ENCODE measurements at places on chromosomes 3 and 15.
A peak's percentile ranks its signal among the peaks of the same experiment; 100 is the strongest.

DNA sequence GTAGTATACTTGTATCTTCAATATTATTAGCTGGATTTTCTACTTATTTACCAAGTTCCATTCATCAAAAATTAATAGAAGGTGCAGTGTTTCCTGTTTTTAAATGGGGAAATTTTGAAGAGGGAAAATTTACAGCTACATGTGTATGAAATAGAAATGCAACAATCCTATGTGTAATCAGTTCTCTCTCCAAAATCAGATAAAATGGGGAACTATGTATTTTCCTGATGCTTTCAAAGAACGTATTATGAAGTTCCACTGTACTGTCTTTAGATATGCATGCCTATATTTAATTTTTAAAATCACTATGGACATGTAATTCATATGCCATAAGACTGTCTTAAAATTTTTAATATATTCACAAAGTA lies 43.4 kb downstream of the DCUN1D1 start:
- DNase-seq = no peak

DNA sequence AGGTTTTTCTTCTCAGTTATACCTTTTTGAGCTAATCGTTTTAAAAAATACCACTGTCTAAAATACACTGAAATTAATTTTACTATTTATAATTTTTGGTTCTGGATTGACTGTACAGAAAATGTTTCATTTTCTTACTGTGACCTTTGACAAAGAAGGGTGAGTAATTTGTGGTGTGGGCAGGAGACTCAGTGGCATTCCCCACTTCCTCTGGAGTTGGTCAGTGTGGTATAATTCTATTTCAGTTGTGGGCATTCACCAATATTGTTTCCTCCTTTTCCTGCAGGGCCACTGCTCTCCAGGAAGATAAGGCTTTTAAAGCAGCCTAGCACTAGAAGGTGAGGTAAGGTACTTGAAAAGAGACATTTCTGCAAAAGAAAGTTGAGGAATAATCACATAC lies 6.5 kb downstream of the DAG1 start:
- no peak for DNase-seq

GRCh38 chr3:13041113-13041776 lies 32.0 kb downstream of the IQSEC1 start:
- no peak for DNase-seq

DNA sequence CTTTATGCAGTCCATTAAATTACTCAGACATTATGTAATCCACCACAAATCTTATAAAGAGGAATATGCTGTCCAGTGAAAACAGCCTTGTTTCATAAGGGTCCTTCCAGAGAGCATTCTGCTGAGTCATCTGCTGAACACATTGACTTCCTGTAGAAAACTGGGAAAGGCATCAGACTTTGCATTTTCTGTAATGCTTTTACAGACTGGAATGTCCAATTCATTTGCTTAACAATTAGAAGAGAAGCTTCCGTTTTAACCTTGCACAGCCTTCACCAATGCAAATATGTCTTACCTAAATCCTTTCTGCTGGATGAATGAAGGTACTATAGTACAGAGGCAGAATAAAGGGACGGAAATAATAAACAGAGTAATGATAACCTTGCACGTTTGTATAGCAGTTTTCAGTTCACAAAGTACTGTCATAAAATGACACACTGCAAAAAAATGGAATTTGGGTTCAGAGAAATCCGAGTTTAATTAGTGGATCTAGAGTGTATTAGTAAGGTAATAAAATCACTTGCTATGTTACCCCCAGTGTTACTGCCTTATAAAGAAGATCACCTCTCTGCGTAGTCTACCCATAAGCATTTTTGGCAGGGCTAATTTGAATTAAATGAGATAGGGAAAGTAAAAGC lies 301.5 kb downstream of the PYDC2 start:
- peak; percentile 93 for DNase-seq

DNA sequence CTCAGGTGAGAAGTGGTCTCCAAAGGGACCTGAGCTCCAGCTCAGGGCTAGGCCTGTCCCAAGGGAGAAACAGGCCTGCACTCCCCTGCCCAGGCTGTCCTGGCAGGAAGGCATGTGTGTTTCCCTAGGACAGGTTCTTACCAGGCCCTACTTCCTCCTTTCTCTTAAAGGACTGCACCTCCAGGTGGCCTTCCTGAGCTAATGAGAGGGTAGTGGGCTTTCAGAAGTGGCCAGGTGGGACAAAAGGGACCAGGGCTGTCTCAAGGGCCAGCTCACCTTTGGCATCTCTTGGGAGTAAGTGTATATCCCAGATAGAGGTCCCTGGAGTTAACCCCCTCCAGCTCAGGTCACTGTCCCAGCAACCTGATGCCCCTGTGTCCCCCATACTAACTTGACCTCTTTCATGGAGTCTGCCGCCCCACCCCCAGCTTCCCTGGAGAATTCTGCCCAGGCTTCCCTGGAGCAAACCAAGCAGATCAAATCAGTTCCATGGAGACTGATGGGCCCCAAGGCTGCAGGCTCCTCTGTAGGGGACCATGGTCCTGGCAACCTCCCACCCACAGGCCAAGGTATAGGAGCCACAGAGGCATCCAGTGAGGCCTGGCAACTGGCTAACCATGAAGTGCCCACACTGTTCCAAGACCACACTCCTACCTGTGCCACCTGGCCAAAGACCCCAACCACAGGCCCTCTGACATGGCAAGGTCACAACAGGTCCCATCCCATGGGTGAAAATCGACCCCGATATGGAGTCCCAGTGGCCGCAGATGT lies 67.6 kb downstream of the ZNF445 start:
- no peak for DNase-seq

GRCh38 chr3:171256445-171257250 lies 203.6 kb downstream of the TNIK start:
- DNase-seq = no peak

GRCh38 chr3:143605233-143605950 lies 242.9 kb downstream of the SLC9A9 start:
- DNase-seq = no peak

DNA sequence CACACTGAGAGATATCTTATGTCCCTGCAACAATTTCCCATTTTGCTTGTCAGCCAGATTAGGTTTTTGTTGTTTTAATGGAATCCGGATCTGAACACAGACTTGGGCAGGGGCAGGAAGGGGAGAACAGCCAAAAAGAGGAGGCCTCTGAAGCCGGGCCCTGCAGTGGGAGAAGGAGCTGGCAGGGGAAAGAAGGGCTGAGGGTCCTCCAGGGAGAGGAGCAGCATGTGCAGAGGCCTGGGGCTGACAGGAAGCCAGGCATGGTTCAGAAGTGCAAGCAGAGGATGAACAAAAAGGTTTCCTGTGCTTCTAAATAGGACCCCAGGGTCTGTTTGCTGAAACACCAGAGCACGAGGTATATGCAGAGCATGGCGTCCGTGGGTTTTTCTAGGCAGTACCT lies 49.1 kb upstream of the POMGNT2 start:
- no peak for DNase-seq

- no peak for DNase-seq
These were observed 489.6 kb upstream of the NR2F2 start for GRCh38 chr15:95840855-95841254.

DNA sequence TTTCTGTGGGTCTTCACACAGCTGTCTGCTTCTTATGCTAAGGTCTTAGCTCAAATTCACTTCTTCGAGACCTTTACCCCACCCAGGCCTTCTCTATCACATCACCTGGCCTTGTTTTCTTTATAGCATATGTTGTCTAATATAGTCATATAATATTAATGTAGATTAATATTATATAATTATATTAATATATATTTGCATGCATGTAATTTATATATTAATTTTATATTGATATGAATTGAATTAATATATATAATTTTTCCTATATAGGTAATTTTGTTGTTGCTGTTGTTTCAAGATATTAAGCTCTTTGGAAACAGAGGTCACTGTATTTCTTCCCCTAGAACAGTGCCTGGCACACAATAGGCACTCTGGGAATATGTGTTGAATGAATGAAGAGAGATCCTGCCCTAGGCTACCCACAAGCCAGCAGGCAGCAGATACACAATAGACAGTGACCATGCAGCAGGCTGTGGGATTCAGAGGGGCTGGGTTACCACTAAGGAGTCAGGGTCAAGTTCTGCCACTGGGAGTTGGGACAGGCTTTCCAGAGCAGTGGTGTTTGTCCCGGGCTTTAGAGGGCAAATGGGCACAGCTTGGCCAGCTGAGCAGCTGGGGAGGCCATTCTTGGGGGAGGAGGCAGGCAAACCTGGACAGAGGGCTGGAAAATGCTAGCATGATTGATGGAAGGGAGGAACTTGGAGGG lies 126.3 kb downstream of the DNAJB8 start:
- no peak for DNase-seq

- DNase-seq = no peak
These were observed 155.0 kb downstream of the NLGN1 start for GRCh38 chr3:173552526-173552925.

DNA sequence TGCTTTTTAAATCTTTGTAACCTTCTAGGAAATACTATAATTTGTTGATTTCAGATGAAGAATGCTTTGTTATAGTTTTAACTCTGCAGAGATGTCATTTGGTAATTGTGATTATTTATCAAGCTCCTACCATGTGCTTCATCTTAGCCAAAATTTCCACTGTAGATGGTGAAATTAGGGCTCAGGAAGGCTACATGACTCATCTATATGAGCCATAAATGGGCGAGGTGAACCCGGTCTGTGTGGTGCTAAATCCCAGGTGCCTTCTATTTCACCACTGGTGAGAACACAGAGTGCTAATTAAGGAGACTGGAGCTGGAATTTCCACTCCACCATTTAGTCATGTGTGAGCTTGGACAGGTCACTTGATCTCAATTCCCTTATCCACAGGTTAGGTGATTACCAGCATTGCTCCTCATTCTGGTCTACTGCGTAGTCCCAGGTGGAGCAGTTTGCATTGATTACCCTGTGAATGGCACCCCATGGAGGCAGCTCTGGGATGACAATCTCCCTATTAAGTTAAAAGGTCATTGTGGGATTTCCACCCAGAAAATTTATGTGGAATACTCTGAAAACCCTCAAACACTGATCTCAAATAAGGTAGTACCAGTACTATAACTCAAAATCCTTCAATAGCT lies 2.8 kb upstream of the CCR3 start:
- DNase-seq = no peak

DNA sequence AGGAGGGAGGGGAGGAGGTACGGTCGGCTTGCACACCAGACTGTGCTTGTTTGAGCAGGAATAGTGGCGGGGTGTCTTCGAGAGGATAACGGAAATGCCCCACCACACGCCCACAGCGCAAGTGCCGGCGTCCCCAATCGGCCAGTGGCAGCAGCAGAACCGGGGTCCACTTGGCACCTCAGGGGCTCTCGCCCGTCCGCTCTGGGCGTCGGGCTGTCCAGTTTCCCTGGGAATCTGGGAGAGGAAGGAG lies 53.7 kb downstream of the CCDC54 start:
- no peak for DNase-seq

DNA sequence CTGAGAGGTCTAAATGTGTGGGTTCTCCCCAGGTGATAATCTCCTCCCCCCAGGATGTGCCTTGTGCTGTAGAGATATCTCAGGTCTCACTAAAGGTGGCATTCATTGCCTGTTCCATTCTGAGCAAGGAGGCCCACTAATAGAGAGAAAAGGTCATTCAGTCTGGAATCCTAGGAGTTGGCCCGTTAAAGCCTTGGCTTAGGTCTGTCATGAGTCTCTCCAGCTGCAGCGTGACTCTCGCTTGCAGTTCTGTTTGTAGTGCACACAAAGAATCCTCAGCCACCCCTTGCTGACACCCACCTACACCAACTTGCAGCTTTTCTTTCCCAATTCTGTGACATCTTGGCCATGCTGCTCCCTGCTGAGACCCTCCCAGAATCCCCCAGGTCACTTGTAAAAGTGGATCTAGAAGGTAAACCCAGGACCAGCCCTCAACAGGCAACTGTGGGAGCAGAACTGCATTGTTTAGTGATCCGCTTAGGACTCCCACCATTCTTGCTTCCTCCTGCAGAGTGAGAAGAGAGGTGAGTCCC lies 17.7 kb downstream of the MAGEF1 start:
- DNase-seq = no peak

All from fibroblast of skin of abdomen (primary cell).